ENCODE measurements at places on chromosomes 3 and 15. TPM values are rescaled to one million over a fixed set of nuclear protein-coding genes. Genes with fewer than 3 reads are reported as not detected.

- DNase-seq: no peak
Measured at GRCh38 chr3:22765679-22766078, 437.4 kb upstream of the UBE2E2 start.

GRCh38 chr3:159416856-159417255 is 571.8 kb upstream of the IL12A start:
- DNase-seq: no peak

GRCh38 chr3:128170866-128171516 is 17.7 kb downstream of the EEFSEC start:
- no peak for DNase-seq

DNA sequence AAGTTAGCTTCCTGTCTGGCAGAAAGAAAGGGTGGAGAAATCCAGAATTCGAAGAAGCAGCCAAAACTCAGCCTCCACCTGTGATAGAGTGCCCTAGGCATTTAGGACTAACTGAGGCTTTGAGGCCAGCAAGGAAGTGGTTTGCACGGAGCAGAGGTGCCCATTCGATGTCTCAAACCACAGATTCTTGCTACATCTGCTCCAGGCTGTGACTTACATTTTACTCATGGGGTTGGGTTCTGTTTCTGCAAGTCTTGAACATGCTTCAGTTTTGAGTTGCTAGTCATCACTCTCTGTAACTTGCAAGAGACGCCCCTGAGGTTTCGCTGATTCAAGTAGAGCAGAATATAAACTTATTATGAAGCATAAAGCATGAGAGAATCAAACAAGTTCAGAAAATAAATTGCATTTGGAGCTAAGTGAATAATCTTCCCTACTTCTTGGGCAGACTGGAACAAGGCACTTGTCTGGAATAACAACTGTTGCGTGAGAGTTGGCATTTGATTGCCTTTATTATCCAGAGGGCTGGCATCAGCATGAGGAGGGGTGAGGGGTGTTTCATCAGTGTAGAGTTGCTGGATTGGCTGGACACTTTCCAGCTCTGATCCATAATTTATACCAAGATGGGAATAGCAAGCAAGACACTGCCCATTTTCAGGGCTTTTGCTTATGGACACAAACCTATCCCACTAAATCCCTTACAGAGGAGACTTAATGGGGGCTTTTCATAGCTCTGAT is 256.5 kb downstream of the AGBL1 start:
- DNase-seq: no peak

- DNase-seq: no peak
Measured at GRCh38 chr3:187919048-187919447, 173.8 kb upstream of the BCL6 start.

DNA sequence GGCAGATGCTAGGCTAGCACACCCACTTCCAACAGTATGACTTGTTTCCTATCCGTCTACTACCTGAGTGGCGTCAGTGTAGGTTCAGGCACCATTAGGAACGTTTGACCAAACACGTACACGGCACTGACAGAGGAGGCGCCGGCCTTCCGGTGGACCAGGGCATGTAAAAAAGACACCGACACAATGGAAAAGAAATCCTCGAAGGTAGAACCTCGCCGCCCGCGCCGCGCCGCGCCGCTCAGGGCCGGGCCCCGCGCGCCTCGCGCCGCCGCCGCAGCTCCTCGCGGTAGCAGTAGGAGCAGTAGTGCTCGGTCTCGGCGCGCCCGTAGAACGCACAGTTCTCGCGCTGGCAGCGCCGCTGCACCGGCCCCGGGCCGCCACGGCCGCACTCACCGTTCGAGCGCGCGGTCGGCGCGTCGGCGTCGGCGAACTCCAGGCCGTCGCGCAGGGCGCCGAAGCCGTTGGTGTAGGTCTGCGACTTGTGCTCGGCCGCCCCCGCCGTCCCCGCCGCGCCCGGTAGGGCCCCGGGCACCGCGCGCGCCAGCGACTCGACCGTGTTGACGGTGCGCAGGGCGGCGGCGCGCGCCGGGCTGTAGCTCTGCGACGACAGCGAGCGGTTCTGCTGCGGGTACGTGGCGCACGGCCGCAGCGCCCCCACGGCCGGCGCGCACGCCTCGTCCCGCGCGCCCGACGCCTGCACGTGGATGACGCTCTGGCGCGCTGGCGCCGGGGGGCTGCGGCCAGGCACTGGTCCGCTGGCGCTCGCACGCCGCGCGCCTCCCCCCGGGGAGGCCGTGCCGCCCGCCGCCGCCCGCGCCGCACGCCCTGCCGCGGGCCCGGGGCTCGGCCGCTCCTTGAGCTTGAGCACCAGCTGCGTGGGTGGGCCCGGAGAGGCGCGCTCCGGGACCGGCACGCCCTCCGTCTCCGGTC is 156.7 kb downstream of the KLF13 start:
- DNase-seq: no peak

DNA sequence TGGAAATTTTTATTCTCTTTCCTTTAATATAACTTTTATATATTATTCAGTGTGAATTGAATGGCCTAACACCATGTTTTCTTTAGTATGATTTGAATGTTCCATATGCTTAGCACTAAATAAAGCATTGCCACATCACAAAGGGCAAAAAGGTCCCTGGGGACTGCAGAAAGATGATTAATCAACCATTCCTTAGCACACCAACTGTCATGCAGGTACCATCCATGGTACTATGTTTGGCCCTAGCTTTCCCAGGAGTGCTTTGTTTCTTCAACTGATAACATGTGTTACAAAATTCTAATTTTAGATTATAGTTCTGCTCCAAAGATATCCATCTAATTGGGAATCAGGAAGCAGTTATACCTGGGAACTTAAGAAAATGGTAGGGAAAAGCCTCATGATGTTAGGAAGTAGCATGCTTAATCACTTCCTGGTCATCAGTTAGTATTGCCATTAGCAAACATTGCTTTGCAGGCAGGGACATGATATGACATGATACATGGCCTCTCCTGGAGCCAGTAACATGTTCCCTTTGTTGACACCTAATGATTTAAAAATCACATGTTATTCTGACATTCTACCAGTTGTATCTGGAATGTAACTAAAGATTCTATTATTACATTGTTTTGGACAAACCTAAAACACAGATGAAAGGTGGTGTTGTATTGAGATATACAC is 712.6 kb upstream of the GBE1 start:
- no peak for DNase-seq

- DNase-seq: no peak
Measured at GRCh38 chr3:185727873-185728272, 97.0 kb downstream of the IGF2BP2 start.

DNA sequence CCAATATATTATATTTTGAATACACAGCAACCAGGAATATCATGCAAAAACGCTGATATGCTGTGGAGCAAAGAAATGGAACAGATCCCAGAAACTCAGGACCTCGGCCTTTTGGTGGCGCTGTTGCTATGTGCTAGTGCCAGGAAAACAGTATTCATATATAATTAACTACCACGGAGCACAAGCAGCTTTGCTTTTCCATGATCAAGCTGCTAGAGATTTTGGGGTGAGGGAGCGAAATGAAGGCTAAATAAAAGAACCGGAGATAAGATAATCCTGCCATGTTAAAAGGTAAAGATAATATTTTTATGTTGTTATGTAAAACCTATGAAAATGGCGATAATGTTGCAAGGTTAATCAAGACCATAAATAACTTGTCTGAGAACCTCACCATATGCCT is 157.7 kb upstream of the FAM3D start:
- DNase-seq: no peak

The DLG1 gene
- 67.9 TPM for total RNA-seq

The GABRA5 gene
- total RNA-seq: not detected

The SERPINI2 gene
- not detected for total RNA-seq

The TRA2B gene
- 84.5 TPM for total RNA-seq

Data from posterior vena cava (tissue), 2 donors.